ENCODE measurements at places on chromosomes 1 and 21.

GRCh38 chr1:221174330-221174993, 295.2 kb downstream of the HLX start:
- no peak for DNase-seq

DNA sequence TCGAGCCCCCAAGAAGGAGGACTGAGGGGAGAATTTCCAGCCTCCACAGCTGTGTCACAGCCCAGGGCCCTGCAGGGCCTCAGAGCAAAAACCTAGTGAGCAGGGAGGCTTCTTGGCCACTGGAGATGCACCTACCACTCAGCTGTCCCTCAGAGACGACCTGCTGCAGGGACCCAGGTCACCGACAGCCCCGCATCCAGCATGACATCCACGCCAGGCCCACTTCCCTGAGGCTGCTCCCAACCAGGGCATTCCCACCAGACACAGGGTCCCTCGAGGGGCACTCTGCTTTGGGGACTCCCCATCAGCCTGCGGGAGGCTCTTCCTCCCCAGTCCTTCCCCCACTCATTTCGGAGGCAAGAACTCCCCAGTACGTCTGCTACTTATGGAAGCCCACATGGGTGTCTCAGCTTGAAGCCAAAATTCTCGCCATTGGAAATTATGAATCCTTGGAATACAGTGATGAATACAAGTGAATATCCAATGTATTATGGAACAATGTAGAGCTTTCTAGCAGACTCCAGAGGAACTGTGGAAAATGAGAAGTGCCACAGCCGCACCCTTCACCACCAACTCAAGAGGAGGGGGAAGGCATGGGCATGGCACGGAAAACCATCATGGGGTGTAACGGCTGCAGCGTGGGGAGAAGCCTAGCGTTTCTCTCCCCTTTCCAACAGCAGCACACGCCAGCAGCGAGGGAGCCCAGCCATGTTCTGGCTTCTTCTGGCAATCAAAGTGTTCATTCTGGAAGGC, 6.9 kb downstream of the TFF3 start:
- no peak for DNase-seq

DNA sequence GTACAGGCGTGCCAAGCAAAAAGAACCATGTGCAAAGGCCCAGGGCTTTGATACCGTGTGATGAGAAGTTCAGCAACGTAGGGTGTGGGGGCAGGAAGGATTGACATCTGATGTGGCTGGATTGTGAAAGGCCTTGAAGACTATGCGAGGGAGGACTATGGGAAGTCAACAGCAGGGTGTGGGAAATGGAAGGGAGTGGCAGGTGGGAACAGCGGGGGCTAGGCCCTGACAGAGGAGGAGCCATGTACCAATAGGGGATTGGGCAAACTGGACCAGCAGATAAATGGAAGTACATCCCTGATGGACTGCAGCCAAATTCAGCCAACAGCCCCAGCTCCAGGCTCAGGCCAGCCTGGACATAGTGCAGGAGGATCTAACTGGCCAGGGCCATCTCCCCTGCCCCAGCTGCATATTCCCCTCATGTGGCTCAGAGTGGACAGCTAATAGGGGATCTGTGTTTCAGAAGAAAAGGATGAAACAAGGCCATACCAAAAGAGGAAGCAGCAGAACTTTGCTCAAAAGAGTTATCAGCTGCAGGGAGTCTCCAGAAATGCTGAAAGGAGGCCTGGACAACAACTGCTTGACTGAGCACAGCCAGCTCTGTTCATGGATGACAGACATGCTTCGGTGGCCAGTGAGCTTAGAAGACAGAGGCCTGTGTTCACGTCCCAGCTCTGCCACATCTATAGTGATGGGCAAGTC, 140.2 kb upstream of the SGIP1 start:
- DNase-seq: no peak

DNA sequence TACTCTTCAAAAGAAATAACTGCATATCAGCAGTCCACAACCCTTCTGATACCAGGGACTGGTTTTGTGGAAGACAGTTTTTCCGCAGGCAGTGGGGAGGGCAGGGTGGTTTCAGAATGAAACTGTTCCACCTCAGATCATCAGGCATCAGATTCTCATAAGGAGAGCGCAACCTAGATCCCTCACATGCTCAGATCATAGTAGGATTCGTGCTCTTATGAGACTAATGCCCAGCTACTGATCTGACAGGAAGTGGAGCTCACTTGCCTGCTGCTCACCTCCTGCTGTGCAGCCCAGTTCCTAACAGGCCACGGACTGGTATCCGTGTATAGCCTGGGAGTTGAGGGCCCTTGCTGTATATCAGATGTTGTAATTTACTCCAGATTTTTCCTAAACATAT, 11.5 kb downstream of the RO60 start:
- DNase-seq: no peak

DNA sequence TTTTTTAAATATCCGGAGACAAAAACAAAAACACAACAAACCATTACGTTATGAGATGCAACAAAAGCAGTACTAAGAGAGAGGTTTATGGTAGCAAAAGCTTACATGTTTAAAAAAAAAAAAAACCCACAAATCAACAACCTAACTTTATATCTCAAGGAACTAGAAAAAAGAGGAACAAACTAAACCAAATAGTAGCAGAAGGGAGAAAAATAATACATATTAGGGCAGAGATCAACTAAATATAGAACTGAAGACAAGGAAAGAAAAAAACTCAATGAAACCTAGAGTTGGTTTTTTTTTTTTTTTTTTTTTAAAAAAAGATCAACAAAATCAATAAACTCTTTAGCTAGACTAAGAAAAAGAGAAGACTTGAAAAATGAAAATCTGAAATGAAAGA, 34.9 kb downstream of the ZNF644 start:
- DNase-seq: no peak

DNA sequence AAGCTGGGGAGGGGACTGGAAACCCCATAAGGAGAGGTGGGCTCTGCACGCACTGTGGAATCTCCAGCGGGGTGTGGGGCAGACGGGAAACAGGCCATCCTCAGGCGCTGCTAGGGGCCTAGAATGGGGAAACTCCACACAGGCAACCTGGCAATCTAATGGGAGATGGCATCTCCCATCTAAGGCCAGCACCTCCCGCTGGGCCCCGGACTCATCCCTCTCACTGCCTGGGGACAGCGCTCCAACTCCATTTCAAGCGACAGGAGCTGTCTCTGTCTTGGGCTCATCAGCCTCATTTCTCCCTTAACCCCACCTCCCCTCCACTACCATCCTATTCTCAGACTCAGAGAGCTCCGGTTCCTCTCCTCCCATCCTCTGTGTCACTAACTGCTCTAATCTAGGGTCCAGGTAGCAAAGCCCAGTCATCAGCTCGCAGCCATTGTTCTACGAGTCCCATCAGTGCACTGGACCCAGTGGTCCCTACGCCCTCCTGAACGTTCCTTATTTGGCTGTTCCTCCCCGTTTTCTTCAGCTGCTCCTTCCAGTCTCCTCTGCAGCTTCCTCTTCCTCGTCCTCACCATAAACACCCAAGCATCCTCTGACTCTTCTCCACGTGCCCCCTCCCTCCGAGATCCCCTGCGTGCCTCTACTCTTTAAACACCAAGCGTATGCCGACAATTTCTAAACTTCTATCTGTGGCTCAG, 93.4 kb upstream of the CASZ1 start:
- no peak for DNase-seq

DNA sequence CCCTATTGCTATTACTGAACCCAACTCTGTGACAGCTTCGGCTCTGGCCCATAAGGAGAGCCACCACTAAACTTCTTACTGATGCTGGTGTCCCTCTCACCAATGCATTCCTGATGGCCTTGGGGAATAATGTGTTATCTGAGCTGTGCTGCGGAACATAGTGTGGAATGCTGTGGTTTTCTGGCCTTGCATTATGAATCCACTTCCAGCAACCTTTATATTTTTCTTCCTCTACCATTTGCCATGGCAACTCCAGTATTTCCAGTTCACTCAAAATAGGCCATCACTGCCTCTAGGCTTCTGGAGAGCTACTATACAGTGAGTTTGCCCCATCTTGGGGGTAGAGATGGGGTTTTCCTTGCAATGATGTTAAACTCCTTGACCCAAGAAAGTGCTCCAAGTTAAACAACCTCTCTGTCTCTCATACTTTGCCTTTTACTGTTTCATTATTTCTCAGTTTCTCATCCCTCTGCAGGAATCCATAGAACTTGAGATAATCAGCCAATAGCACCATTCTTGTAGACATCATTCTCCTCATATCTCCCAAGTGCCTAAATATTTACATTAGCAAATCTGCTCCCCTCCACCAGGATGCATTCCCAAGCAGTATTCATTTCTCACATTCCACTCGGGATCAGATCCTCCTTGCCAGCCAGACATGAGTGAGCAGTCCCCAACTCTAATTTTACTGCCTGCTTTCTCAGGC, 11.1 kb upstream of the RAVER2 start:
- DNase-seq: no peak

DNA sequence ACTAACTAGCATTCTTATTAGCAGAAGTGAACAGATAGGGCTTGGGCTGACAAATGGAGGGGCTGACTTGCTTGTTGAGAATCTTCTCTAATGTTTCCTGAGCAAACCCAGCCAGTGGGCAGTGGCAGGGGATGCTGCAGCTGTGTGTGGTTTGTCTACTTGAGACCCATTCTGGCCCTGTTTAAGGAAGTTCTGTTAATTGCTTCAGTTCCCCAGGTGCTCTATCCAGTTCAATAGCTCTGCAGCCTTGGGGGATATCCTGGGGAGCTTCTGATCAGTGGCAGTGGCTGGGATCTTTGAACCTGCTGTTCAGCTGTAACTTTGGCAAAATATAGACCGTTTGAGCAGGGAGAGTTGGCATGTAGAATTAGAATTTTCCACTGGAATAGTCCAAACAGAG, 137.4 kb downstream of the ZNF326 start:
- DNase-seq: no peak

DNA sequence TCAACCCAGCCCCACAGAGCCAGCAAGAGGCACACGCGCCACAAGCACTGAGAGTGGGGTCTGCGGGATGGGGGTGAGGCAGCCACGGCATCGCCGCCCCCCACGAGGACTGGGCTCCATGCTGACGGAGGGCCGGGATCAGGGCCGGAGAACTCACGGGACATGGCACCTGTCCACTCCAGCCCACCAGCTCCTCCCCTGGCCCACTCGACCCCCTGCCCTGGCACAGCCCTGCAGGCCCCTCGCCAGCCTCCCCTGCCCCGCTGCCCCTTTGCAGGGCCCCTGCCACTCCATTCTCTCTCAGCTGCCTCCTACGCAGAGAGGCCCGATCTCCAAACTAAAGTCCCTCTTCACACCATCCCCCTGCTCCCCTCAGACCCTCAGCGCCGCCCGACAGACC, 134.0 kb downstream of the NPHP4 start:
- no peak for DNase-seq

DNA sequence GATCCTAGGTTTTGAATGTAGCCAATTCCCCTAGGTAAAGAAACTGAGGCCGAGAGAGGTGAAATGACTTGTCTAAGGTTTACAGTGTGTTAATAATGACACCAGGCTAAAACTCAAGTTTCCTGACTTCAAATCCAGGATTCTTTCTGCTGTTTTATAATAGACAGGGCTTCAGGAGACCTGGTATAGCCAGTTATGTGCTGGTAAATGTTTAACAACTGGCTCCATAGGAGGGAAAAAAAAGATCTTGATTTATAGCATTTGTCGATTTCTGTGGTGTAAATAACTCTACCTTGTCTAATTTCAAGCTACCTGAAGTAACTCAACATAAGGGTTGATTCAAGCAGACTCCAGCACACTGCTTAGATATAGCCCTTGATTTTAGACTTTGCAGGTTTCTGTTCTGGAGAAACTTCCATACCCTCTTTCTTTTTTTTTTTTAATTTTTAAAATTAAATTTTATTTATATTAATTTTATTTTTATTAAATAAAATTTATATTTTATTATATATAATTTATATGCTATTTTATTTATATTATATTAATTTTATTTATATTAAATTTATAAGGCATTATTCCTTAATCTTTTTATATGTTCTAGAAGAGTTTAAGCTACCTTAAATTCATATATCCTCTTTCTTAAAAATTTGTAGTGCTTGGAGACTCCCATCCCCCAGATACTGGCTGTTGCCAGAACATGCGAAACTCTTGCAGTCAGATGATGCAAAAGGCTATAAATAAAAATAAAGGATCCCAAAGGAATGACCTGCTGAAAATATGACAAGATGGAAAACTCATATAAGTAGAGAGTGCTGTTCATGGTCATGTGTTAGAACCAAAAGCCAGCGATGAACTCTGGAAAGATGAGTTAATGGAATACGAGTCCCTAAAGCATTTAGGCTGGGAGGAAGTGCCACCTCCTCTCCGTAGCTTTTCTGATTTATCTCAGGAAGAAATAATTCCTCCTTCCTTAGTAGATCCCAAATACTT, 35.4 kb upstream of the SRSF10 start:
- DNase-seq: no peak

DNA sequence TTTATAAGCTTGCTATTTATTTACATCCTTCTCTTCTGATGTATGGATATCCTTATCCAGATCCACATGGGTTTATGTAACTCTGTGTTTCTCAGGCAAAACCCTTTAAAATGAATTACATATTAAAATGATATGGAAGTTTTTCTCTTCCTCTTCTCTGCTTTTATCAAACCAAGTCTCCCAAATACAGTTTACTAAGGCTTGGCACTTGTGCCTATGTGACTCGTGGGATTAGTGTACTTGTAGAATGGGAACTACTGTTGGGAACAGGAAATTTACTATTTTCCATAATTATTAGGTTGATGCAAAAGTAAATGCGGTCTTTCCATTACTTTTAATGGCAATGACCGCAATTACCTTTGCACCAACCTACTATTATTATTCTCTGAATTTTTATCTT, 14.8 kb downstream of the SIM2 start:
- no peak for DNase-seq

- DNase-seq: no peak
These were observed 35.0 kb downstream of the UCK2 start for GRCh38 chr1:165862448-165862847.

DNA sequence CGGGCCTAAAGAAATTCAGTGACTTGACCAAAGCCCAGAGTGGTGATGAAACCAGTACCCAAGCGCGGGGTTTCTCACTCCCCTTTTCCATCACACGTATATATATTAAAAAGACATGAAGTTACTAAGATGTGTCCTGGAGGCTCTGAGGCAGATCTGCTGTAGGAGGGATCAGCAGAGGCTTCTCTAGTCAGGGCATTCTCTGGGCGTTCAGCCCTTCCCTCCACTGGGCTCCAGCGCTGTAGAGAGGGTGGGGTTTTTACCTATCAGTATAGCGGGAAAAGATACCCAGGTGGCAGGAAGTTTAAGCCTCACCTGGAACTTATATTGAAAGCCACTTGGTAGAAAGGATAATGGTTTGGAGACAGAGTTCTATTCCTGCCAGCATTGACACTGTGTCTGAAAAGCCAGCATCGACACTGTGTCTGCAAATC, 862 bp upstream of the PLEKHO1 start:
- no peak for DNase-seq

GRCh38 chr1:246213036-246213435, 294.0 kb downstream of the SMYD3 start:
- DNase-seq: no peak

- DNase-seq: no peak
These were observed 20.9 kb downstream of the PTPRU start for GRCh38 chr1:29256979-29257804.

GRCh38 chr1:199282751-199283305, 644.0 kb downstream of the PTPRC start:
- no peak for DNase-seq

Measured in stimulated activated CD8-positive, alpha-beta memory T cell treated with anti-CD3 and anti-CD28 coated beads, Interleukin-2, amount 100 ng/mL, for 48 hours (primary cell).